Natural killer cell treated with Interleukin-12 subunit alpha and Interleukin-12 subunit beta and Interleukin-15 and Interleukin-18, amount 100 ng/mL, for 72 hours (primary cell): ENCODE measurements at places on chromosomes 11 and 22. TPM values are rescaled to one million over a fixed set of nuclear protein-coding genes. Genes with fewer than 3 reads are reported as not detected.

The SPON1 gene
- 0.10 TPM for total RNA-seq

The SPDYC gene
- total RNA-seq = not detected

The OR5P2 gene
- not detected for total RNA-seq

The CECR2 gene
- not detected for total RNA-seq

The RIMBP3B gene
- 1.4 TPM for total RNA-seq

The MMP12 gene
- not detected for total RNA-seq

The OR2AG2 gene
- not detected for total RNA-seq

The GSTT2B gene
- total RNA-seq = not detected

The ART1 gene
- not detected for total RNA-seq

The SC5D gene
- 19.9 TPM for total RNA-seq

The CHKA gene
- 10.6 TPM for total RNA-seq

The CRYBB1 gene
- not detected for total RNA-seq

The B4GALNT4 gene
- total RNA-seq = 0.50 TPM

The MFNG gene
- 338 TPM for total RNA-seq

The CD3E gene
- 25.7 TPM for total RNA-seq

The ZNF280B gene
- 3.3 TPM for total RNA-seq

The CHRNA10 gene
- total RNA-seq = 3.4 TPM

The API5 gene
- total RNA-seq = 128 TPM

The SULT4A1 gene
- total RNA-seq = not detected

The OR56B1 gene
- total RNA-seq = 0.21 TPM
